Glutamatergic neuron (in vitro differentiated cells): ENCODE measurements at places on chromosomes 6 and 20. TPM values are rescaled to one million over a fixed set of nuclear protein-coding genes. Genes with fewer than 3 reads are reported as not detected.

Gene B3GAT2
- total RNA-seq: 8.1 TPM

Gene MCHR2
- total RNA-seq: not detected

Gene COX4I2
- not detected for total RNA-seq

Gene TBX18
- total RNA-seq: 5.1 TPM

Gene CITED2
- total RNA-seq: 66.5 TPM

DNA sequence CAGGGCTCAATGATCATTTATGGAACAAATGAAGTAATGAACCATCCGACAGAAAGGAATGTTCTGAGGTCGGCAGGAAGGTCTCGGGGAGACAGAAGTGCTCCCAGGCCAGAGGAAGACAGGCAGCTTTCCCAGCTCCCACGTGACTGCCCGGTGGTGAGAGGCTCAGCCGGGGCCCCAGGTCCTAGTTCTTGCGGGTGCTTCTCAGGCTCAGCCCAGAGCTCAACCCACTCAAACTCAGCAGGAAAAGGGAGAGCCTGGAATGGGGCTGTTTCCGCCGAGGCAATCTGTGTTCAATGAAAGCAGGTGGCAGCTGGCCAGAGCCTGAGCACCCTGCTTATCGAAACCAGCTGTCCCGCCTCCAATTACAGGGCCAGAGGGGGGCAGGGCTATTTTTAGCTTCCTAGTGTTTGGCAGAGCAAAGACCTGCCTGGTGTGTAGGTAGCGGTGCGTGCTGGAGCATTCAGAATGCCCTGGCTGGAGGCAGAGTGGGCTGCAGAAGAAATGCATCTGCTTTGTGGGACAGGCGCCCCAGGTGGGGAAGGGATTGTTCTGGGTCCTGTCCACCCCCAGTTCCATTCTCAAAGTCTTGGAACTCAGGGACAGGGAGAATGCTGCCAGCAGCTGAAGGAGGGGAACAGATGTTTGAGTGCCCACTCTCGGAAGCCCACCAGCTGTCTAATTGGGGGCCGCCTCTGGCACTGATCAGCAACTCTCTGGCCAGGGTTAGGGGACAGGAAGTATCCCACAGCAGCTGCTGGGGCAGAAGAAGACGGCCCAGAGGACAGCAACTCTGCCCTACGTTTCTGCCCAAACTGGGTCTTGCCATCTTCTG lies 145.1 kb downstream of the PREX1 start:
- peaks cover 23% of the 10 kb centered on the region for H3K27me3 ChIP-seq
- peak overlapping the region; percentile 69 for H3K4me3 ChIP-seq
- peak; percentile 76 for DNase-seq
- H3K27ac ChIP-seq: no peak overlapping the region
- H3K4me1 ChIP-seq: peaks cover 45% of the 10 kb centered on the region

DNA sequence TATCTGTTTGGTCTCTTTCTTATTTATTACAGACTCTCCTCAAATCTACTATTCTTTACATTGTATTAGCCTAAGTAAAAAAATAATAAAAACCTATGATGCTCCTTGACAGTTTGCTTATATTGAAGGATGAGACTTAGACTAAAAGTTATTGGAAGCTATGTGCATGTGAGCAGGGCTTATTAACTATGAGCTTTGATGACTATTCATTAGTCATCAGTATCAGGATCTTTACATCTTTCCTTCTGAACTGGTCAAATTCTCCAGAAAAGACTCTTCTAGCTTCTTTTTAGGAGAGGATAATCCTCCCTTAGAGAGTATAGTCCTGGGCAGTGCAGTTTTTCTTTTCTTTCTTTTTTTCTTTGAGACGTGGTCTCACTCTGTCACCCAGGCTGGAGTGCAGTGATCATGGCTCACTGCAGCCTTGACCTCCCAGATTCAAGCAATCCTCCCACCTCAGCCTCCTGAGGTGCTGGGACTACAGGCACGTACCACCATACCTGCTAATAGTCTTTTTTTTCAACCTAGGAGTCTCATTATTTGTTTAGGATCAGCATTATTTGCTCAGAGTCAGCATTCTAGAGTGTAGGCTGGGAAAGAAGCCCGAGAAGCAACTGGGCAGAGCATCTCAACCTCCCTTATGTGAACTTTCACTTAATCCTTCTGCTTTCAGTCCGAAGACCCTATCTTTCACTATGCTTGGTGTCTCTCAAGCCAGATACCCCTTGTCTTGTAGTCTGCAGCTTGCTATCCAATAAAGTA lies 37.1 kb upstream of the YWHAB start:
- no peak overlapping the region for H3K4me3 ChIP-seq
- H3K27ac ChIP-seq: no peak overlapping the region
- DNase-seq: no peak

DNA sequence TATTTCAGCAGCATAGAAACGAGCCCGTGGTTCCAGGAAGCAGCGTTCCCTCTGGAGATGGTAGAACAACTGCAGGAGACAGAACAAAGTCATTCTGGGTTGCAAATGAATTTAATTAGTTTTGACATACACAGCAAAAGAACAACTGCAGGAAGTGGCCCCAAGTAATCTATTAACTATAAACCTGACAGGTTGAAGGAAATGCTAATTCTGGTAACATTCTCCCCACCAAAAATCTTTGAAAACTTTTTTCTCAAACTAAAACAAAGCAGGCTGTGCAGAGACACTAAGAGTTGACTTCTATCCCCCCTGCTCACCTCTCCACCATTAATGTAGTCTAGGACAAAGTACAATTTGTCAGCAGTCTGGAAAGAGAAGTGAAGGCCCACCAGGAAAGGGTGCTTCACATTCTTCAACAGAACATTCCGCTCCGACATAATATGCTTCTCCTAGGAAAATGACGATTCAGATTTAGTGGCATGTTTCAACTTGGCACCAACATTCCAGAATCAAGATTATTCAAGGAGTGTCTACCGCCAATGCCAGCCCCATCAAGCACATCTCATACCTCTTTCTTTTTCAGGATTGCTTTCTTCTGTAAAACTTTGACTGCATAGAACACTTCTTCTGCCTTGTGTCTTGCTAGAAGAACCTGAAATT lies 120.4 kb upstream of the SLC2A12 start:
- no peak overlapping the region for H3K27ac ChIP-seq
- peaks cover 10% of the 10 kb centered on the region for H3K27me3 ChIP-seq
- no peaks in the 10 kb centered on the region for H3K36me3 ChIP-seq
- DNase-seq: no peak
- no peak overlapping the region for H3K4me3 ChIP-seq

DNA sequence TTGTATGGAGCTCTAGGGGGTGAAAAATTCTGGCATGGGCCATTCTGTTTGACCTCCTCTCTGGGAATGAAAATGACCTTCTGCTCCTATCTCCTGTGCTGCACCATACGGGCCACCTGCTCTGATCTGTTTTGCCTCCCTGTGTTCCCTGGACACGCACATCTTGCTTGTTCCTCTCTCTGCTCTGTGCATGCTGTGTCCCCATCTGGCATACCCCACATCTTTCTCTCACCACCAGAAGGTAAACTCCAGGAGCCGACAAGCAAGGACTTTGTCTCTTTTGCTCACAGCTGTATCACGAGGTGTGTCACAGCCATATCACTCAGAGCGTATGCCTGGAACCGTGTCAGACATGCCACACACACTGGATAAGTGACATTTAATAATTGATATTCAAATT lies 208.4 kb upstream of the DTNBP1 start:
- no peaks in the 10 kb centered on the region for H3K36me3 ChIP-seq
- peak; percentile 41 for DNase-seq
- H3K4me3 ChIP-seq: peak overlapping the region; percentile 50
- H3K27ac ChIP-seq: peak overlapping the region; percentile 76
- H3K4me1 ChIP-seq: peaks cover 22% of the 10 kb centered on the region
- H3K27me3 ChIP-seq: peaks cover 5% of the 10 kb centered on the region

GRCh38 chr6:28648878-28649375 lies 123.2 kb downstream of the GPX5 start:
- H3K27me3 ChIP-seq: peaks cover 13% of the 10 kb centered on the region
- H3K4me3 ChIP-seq: peak overlapping the region; percentile 83
- H3K36me3 ChIP-seq: no peaks in the 10 kb centered on the region
- H3K4me1 ChIP-seq: peaks cover 21% of the 10 kb centered on the region
- H3K27ac ChIP-seq: peak overlapping the region; percentile 74
- no peak for DNase-seq

DNA sequence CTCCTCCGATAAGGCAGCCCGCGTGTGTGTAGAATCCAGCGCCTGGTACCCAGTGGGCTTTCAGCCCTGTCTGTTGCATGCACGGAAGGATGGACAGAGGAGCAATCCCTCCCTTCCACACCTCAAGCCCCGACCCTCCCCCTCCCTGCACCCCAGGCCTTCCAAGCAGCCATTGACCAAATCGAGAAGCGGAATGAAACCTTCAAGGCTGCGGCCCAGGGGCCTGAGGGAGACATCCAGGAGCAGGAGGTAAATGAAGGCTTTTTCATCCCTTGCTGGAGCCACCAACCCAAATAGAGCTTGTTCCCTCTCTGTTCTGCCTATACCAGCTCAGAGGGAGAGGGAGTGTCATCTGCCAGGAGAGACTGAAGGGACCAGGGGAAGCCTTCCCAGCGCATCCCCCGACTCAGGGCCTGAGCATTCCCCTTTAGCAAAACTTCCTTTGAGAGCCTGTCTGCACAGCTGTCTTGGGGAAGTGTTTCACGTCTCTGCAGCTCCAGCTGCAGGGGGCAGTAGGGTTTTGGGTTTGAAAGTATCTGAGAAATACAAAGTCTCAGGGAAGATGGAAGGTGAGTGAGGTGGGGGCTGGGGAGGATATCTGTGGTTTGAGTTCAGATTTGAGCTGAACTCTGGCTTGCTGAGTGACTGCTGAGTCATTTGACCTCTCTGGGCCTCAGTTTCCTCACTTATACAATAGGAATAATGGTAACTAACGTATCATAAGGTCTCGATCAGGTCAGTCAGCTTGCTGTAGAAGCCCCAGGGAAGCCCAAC lies 16.1 kb downstream of the FGD2 start:
- no peak overlapping the region for H3K27ac ChIP-seq
- H3K36me3 ChIP-seq: no peaks in the 10 kb centered on the region
- H3K27me3 ChIP-seq: peaks cover 2% of the 10 kb centered on the region

- peak; percentile 59 for DNase-seq
- peak within 1 kb of the TSS; percentile 82 for H3K4me3 ChIP-seq
- no peak within 1 kb of the TSS for H3K27ac ChIP-seq
- H3K27me3 ChIP-seq: peaks cover 10% of the 10 kb centered on the region
- no peaks in the 10 kb centered on the region for H3K36me3 ChIP-seq
Observed at GRCh38 chr6:34465531-34466241, at the start of gene PACSIN1. TSS of gene PACSIN1 (plus strand) at chr6:34466076. CDS start at chr6:34526306, 60,230 bp downstream.

- H3K27ac ChIP-seq: no peak overlapping the region
- H3K4me3 ChIP-seq: no peak overlapping the region
- no peak for DNase-seq
- peaks cover 40% of the 10 kb centered on the region for H3K4me1 ChIP-seq
- H3K36me3 ChIP-seq: peaks cover 6% of the 10 kb centered on the region
- H3K27me3 ChIP-seq: peaks cover 4% of the 10 kb centered on the region
Observed at GRCh38 chr6:87918461-87918941, 129.1 kb upstream of the SPACA1 start.

- H3K27me3 ChIP-seq: peaks cover 25% of the 10 kb centered on the region
- no peaks in the 10 kb centered on the region for H3K36me3 ChIP-seq
- peak overlapping the region; percentile 99 for H3K27ac ChIP-seq
- no peak for DNase-seq
- peaks cover 36% of the 10 kb centered on the region for H3K4me1 ChIP-seq
- H3K4me3 ChIP-seq: peak overlapping the region; percentile 99
Observed at GRCh38 chr6:167828325-167828956, 1.7 kb downstream of the AFDN start.

DNA sequence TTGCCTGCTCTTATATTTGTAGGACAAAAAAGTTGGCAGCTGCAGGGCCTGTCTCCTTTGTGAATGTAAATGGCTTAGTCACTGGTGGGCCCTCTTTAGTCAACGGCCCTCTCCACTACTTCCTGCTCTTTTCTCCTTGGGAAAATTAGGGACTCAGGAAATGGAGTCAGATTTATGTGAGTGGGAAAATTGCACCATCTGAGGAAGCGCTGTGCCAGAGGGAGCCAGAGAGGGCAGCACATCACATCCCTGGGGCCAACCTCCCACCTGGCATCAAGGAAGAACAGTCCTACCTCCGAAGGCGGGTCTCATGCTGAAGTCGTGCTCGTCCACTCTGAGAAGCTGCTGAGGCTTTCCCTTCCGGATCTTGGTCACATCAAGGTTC lies 15.6 kb downstream of the GABRR2 start:
- no peak for DNase-seq
- H3K27me3 ChIP-seq: peaks cover 3% of the 10 kb centered on the region
- H3K36me3 ChIP-seq: peaks cover 17% of the 10 kb centered on the region
- H3K27ac ChIP-seq: no peak overlapping the region
- peaks cover 3% of the 10 kb centered on the region for H3K4me1 ChIP-seq

- no peaks in the 10 kb centered on the region for H3K36me3 ChIP-seq
- H3K27ac ChIP-seq: no peak overlapping the region
- H3K27me3 ChIP-seq: peaks cover 3% of the 10 kb centered on the region
- peaks cover 14% of the 10 kb centered on the region for H3K4me1 ChIP-seq
- DNase-seq: no peak
Observed at GRCh38 chr6:169837529-169838250, 86.3 kb downstream of the ERMARD start.

- DNase-seq: peak; percentile 80
- H3K36me3 ChIP-seq: peaks cover 3% of the 10 kb centered on the region
- no peak overlapping the region for H3K4me3 ChIP-seq
- peak overlapping the region; percentile 76 for H3K27ac ChIP-seq
- H3K4me1 ChIP-seq: peaks cover 10% of the 10 kb centered on the region
Observed at GRCh38 chr6:168088161-168089053, 9.4 kb upstream of the FRMD1 start.

DNA sequence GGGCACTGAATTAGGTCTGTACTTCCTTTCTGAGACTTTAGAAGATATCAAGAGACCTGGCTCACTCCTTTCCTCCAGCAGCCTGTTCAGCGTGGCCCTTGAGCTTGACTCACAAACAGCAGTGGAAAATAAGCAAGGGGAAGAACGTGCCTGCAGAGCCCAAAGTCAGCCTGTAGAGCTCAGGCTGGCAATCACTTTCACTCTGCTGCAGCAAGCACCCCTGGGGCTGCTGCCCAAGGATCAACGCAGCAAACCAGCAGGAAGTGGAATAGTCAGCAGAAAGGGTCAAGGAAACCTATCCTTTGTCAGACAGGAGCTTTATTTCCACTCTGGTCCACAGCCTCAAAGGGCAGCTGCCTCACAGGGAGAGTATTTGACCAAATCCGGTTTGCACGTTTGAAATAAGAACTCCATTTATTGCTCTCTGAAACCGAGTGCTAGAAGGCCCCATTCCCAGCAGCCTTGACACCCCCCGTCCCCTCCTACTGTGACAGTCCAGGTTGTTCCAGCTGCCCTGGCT lies 77.4 kb downstream of the PRDM1 start:
- H3K4me3 ChIP-seq: no peak overlapping the region
- H3K4me1 ChIP-seq: peaks cover 2% of the 10 kb centered on the region
- no peak overlapping the region for H3K27ac ChIP-seq
- DNase-seq: no peak
